Epithelial cell of prostate (primary cell): ENCODE measurements at places on chromosomes 5 and 9.

GRCh38 chr5:43498581-43498980, 14.9 kb upstream of the TMEM267 start:
- DNase-seq: no peak

GRCh38 chr9:18666986-18667772, 193.2 kb downstream of the ADAMTSL1 start:
- DNase-seq: peak; percentile 46

DNA sequence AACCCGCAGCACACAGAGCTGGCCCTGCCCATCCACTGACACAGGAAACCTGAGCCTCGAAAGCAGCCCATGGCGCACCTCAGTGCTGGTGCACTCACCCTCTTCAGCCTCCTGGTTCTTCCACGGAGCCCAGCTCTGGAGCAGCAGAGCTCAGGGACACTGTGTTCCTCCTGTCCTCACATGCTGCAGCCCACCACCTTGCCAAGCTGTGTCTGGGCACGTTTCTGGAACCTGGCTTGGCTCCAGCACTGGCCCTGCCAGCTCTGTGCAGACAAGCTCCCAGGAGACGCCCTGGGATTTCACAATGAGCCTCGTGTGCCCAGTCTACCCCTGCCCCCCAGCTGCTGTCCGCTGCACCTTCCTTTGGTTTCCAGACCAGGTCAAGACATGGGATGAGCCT, 119.5 kb downstream of the SYK start:
- peak; percentile 84 for DNase-seq

GRCh38 chr5:151719228-151720000, 32.7 kb upstream of the SPARC start:
- DNase-seq: no peak

- DNase-seq: no peak
Observed at GRCh38 chr9:110112792-110113191, 95.2 kb downstream of the C9orf152 start.

- no peak for DNase-seq
Observed at GRCh38 chr9:111621895-111622480, 9.1 kb upstream of the DNAJC25 start.

- no peak for DNase-seq
Observed at GRCh38 chr5:40223884-40224402, 455.8 kb upstream of the PTGER4 start.

- DNase-seq: no peak
Observed at GRCh38 chr9:5958273-5958672, 57.2 kb downstream of the RANBP6 start.

DNA sequence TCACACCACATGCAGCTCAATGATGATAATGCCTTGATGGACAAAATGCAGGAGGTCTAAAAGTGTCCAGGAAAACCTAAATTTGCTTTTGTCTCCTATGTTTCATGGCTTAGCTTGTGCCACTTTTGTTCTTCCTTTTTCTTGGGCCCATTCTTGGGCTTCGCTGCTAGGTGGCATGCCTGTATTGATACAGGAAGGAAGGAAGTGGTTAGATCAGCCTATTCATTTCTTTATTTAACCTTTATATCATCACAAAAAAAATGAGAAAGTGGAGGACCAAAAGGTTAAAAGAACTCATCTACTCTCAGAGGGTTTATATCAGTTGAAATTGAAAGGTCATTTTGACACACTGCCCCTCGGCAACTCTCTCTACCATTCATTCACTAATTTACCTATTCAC, 260.2 kb downstream of the ARHGAP26 start:
- no peak for DNase-seq

DNA sequence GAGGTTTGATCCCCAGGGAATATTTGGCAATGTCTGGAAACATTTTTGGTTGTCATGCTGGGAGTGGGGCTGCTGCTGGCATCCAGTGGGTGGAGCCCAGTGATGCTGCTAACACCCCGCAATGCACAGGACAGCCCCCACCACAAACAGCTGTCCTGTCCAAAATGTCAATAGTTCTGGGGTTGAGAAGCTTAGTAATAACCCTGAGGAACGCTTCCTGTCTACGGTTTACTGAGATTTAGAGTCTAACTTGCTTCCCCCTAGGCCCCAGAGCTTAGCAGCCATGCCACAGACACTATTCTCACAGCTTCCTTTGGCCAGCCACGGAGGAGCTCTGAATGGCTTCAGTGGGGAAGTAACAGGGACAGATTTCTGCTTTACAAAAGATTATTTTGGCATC, 66.5 kb downstream of the MSX2 start:
- DNase-seq: no peak

GRCh38 chr5:13348568-13348967, 595.9 kb downstream of the DNAH5 start:
- DNase-seq: peak; percentile 2

- DNase-seq: no peak
Observed at GRCh38 chr9:95307538-95307937, 10.0 kb downstream of the FANCC start.

GRCh38 chr5:126600631-126601511, at the start of gene PHAX:
TSS of gene PHAX (plus strand) at chr5:126600947. CDS start at chr5:126600963, 16 bp downstream.
- DNase-seq: no peak

DNA sequence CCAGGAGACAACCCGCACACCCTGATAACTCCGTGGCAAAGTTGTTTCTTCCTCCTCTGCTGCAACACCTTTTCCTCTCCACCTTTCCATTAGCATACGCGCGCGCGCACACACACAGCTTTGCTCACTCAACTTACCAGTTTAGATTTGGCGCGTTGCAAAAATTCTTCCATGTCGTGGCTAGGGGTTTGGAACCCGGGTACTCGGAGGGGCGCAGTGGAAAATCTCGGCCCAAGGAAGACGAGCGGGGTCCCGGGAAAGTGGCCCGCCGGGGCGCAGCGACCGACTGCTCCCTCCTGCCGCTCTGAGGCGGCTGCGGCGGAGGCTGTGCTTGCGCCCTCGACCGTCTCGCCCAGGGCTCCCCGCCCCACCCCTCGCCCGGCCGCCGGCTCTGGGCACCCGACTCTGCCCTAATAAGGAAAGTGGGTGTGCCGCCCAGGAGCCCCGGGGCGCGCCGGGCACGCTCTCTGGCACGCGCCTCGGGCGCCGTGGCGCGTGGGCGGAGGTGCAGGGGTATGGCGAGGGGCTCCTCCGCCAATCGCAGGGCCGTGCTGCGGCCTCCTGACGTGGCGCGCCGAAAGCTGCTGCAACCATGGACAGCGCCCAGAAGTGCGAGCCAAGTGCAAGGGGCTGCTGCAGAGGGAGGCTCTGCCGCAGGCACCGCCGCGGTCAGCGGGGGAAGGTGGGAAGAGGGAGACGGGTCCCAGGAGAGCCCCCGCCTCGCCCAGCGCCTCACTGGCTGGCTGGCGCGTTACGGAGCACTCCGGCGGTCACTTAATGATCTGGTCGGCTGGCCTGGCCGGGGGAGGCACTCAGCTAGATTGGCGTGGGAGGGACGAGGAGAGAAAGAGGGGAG, at the start of gene PRUNE2:
Gene PRUNE2 (minus strand): TSS at position 324 of the 856 bp plus-strand sequence. CDS start 151 bp downstream, at position 173.
- no peak for DNase-seq

- no peak for DNase-seq
Observed at GRCh38 chr5:58775701-58776262, 192.9 kb downstream of the RAB3C start.

DNA sequence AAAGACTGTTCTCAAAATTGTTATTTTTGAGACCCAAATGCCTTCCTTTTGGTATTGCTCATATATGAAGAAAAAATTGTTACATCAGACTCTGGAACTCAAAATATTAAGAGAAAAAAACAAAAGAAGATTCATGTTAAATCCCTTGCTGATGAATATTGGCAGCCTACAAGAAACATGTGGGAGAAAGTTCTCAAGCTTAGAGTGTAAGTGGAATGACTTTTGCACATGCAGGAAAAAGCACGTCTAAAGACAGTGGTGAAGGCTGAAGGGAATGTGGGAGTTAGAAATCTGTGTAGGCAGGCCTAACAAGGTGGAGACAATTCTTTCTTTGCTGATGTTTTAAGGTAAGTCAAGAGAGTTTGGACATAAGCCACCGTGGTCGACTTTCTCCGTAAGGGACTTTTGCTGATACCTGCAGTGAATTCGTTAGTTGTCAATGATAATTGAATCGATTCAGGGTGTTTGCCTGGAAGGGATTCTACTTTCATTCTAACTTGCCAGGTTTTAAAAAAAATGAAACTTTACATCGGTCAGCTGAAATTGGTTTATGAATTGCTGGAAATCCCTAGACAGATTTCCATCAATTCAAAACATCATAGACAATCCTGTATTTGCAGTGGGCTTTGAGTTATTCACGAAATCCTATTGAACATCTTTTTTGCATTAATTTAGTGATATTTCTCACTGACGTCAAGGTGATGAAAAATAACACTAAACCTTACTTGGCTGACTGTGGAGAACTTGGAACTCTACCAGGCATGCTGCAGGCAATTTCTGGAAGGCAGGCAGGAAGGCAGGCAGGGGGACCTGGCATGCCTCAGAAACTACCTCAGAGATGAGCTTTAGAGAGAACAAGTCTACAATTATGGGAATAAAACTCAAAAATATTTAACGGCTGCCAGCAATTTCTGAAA, 359.1 kb upstream of the ADAMTSL1 start:
- DNase-seq: no peak

DNA sequence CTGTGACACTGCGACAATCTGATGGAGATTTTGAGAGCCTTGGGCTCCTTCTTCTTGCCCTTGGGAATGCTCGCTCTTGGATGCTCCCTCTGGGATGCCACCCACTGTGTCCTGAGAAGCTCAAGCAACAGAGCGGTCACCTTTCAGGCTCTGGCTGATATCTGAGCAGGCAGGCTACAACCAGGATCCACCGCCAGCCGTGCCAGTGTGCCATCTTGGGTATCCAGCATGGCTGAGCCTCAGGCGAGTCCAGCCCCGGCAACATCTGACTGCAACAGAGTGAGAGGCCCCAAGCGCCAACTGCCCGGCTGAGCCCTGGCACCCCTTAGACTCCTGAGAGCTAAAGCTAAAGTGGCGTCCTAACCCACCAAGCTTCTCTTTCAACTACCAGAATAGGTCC, 202.1 kb downstream of the IRX2 start:
- DNase-seq: no peak

- no peak for DNase-seq
Observed at GRCh38 chr5:32419791-32420190, 24.7 kb downstream of the ZFR start.

- no peak for DNase-seq
Observed at GRCh38 chr9:17005056-17005823, 129.6 kb upstream of the CNTLN start.

- no peak for DNase-seq
Observed at GRCh38 chr9:8564960-8565359, 765.4 kb upstream of the DMAC1 start.

DNA sequence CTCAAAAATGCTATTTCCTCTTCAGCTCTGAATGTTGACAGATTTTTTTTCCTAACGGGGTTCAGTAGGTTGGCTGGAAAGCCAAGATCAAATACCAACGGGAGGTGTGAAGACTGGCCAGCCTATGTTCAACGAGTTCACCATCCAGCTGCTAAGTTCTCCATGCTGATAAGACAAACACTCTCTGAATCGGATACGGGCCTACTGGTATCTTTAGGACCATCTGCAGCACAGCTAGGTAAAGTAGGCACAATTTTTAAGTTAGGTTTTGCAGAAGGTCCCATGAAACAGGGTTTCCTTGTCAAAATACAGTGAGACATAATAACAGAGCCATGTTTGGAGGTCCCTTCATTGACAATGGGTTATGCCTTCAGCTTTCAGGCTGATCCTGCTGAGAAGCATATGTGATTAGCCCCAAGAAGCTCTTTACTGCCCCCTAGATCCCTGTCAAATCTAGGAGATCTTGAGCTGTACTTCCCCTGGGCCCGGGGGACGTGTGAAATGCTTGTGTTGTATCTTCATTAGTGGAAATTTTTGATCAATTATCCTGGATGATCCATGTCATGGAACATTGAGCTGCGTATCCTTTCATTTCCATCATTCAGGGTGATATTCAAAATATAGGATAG, 60.6 kb downstream of the PGM5 start:
- DNase-seq: no peak
